NCI-H187 treated with DMSO at 0.1 percent for 48 hours (cell line): ENCODE measurements at places on chromosomes 1 and 21.

DNA sequence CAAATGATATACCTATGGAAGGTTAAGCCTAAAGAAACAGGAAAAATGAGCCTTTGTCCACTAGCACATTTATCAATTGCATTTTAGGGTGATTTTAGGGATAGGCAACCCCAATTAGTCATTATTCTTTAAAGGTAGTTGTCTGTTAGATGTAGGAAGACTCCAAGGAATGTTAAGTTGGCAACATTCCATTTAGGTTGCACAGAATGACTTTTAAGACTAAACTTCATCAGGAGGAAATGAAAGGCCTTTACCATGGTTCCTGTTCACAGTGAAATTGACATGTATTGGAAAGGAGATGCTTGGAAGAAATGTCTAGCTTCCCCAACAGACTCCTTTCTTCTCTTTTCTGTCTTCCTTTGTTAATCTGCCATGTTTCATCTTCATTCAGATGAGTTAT is 1.6 kb upstream of the APOBEC4 start:
- DNase-seq = no peak

- DNase-seq = no peak
Measured at GRCh38 chr1:30048905-30049304, 674.5 kb downstream of the MATN1 start.

DNA sequence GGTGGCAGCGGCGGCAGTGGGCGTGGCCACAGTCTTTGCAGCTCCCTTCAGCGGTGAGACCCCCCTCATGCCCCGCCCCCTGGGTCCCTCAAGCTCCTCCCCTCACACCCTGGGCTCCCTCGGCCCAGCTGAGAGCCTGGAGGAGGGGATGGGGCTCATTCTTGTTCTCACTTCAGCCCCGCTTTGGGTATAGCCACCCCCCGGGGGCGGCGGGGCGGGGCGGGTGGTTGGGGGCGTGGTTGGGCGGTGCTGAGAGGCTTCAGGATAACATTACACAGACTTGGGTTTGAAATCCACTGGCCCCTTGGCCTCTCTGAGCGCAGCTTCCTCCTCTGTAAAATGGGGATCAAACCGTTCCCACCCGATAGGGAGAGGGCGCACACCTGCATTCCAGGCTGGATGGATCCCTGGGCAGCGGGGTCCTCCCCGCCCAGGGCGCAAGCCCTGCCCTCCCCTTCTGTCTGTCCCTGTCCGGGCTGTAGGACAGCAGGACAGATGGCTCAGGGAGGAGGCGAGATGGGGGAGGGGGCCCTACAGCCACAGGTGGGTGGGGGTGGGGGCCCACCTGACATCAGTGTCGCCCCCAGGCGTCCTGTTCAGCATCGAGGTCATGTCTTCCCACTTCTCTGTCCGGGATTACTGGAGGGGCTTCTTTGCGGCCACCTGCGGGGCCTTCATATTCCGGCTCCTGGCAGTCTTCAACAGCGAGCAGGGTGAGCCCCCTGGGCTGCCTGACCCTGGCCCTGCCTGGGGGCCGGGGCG is 5.1 kb downstream of the CLCNKA start:
- no peak for DNase-seq

GRCh38 chr1:97505289-97505688 is 415.5 kb downstream of the DPYD start:
- no peak for DNase-seq

DNA sequence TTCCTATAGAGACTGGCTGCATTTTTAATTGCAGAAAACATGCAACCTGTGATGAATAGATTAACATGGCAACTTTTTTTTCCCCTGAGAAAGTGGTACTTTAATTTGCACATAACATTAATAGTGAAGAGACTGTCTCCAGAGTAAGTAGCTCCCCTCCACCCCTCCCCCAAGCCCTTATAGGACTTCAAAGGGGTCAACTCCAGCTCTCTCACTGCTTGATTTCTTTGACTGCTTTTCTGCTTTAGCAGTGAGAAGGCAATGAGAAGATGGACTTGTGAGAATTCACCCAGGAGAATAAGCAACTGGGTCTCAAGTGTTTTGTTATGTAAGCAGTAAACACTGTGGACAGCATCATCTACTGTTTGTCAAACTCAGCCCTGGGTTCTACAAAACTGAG is 355.0 kb downstream of the CAMTA1 start:
- no peak for DNase-seq

- DNase-seq = no peak
Measured at GRCh38 chr1:230385158-230385450, 41.0 kb downstream of the PGBD5 start.

- peak; percentile 49 for DNase-seq
Measured at GRCh38 chr1:30126848-30127247, 596.5 kb downstream of the MATN1 start.

DNA sequence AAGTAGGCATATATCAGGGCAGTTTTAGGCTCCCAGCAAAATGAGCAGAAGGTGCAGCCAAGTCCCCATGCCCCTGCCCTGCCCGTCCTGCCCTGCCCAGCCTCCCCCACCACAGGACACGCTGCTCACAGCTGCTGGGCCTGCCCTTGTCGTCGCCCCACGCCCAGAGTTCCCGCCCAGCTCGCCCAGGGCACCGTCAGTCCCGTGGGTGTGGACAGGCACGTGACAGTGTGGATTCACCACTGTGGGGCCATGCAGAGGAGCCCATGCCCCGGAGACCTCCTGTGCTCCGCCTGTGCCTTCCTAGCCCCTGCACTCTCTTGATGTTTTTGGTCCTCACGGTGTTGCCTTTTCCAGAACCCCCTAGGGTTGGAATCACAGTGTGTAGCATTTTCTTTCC is 7.0 kb downstream of the FAAP20 start:
- no peak for DNase-seq

GRCh38 chr1:245956225-245956624 is 550.9 kb downstream of the SMYD3 start:
- DNase-seq = no peak

- no peak for DNase-seq
Measured at GRCh38 chr1:178849918-178850317, 21.0 kb downstream of the ANGPTL1 start.

DNA sequence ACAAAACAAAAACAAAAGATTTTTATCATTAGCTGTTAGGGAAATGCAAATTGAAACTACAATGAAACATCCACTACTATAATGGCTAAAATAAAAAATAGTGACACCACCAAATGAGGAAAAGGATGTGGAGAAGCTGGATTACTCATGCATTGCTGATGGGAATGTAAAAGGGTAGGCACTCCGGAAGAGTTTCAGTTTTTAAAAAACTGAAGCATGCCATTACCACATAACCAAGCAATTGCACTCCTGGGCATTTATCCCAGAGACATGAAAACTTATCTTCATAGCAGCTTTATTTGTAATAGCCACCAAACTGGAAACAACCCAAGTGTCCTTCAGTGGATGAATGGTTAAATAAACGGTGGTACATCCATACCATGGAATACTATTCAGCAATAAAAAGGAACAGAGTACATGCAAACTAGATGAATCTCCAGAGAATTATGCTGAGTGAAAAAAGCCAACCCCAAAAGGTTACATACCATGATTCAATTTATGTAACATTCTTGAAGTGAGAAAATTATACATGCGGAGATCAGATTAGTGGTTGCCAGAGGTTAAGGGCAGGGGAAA is 14.5 kb upstream of the CFAP298 start:
- no peak for DNase-seq

GRCh38 chr1:54714881-54715492 is 674 bp upstream of the TTC4 start:
- DNase-seq = no peak

DNA sequence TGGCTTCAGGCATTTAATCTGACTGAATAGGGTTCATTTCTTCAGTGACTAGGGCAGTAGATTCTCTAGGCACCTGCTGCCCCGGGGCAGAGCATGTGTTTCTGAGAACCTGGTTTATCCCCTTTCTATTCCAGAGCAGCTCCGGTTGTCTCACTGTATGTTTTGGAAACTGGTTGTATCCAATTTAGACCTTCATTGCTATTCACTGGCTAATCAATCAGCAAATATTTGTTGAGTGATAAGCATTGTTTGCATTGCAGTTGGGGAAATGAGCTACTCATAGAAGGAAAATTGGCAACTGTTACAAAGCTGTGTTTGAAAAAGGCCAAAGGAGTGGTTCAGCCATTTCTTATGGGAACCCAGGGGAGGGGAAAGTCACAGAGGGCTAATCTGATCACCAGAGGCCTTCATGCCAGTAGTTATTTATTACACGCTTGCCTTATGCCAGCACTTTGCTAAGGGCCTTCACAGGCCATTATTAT is 2.9 kb downstream of the QSOX1 start:
- no peak for DNase-seq

DNA sequence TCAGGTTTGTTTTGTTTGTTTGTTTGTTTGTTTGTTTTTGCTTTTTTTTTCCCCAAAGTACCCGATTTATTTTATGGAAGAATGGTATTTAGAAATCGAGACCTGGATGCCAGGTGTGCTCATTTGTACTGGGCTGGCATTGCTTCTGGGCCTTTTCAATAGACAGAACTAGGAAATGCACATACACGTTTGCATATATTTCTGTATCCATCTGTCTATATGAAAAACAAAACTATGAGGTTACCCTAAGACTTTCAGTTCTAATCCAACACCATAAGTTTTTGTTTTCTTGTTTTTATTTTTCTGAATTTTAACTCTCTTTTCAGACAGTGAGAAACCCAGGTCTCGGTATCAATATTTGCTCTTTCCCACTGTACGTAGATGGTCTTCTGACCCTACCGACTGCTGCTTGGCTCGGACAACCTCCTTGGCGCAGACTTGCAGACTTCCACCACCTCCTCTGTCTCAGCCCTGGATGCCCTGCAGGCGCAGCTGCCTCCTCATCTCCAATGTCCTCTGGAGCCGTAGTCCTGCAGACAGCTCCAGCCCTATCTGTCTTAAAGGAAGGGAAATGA is 171.7 kb downstream of the NEK7 start:
- no peak for DNase-seq

DNA sequence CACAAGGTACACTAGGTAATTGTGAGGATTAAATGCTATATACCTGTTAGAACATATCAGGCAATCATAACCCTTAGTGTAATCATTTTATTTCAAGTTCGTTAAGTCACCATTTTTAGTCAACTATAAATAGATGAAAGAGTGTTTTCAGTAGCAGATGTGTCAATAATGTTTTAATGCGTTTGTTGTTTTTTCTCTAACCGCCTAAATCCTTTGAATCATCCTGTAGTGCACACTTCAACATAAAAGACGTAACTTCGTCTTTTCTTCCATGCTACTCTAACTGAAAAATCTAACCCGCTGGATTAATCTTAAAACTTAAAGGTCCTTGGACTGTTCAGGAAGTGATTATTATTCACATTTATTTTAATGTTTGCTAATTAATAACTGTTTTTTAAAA is 7.2 kb upstream of the LBR start:
- no peak for DNase-seq

- DNase-seq = no peak
Measured at GRCh38 chr1:186465946-186466345, 5.0 kb upstream of the PDC start.

DNA sequence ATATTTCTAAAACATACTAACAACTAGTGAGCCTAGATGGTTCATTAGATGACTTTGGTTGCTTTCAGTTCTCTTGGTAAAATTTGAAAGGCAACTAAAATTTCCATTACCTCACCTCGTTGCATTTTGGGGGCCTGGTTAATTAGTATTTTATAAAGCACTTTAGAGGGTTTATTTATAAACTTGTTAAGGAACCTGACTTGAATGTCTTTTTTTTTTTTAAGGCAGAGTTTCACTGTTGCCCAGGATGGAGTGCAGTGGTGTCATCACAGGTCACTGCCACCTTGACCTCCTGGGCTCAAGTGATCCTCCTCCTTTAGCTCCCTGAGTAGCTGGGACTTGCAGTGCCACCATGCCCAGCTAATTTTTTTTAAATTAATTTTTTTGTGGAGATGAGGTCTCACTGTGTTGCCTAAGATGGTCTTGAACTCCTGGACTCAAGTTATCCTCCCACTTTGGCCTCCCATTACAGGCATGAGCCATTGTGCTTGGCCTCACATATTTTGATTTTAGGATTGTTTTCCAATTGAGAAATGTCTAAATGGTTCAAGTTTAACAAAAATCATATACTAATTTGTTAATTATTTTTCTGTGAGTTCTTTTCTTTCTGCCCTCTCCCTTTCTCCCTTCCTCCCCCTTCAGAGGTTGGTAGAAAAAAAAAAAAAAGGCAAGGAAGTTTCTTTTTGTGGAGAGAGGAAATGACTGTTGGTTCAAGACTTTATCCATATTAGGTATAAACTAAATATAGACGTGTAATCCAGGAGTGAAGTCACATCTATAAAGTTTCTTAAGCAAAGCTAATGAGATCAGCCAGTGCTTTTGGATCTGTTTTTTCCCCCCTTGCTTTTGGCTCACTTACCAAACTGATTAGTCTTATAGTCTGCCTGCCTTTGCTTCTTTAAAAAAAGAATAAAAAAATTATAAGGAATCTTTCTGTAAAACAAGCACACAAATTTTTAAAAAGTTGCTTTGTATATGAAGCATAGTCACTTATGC is 24.7 kb downstream of the CLIC4 start:
- DNase-seq = no peak

DNA sequence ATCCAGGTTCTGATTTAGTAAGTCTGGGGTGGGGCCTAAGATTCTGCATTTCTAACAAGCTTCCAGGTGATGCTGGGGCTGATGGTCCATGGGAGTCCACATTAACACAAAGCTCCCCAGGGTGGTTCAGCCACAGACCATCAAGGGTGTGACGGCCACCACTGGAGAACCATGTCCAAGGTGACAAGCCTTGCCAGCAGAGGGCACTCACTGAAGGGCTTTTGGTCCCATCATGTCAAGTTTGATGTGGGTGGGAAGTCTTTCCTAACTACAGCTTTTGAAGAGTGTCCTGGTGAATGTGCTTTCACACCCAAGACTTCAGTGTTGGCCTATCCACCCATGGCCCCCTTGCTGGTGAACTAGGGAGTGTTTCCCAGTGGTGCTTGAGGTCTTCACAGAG is 67.1 kb downstream of the UBE2T start:
- DNase-seq = no peak

DNA sequence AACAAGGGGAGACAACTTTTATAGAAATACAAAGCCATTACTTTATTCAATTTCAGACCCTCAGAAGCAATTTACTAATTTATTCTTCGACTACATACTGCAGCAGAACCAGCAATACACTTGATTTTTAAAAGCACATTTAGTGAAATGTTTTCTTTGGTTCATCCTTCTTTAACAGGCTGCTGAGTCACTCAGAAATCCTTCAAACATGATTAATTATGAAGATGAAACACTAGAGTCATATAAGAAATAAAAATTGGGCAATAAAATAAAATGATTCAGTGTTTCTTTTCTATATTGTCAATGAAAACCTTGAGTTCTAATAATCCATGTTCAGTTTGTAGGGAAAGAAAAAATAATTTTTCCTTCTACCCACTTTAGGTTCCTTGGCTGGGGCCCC is 47.0 kb downstream of the CHML start:
- DNase-seq = no peak

DNA sequence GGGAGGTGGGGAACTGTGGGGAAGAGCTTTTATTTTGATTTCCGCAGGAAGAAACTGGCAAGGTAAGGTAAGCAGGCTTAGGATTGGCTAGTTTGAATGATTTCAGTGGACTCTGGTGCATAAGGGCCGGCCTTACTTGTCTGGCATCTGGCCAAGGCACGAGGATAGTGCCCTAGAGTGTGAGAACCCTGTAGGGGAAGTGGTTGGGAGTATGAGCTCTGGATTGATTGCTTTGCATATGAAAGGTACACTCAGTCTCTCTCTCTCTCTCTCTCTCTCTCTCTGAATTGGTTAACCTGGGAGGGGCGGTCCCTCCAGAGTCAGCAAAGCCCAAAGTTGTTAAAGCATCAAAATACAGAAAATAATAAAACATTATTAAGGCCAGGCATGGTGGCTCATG is 463.0 kb downstream of the SIPA1L2 start:
- no peak for DNase-seq

GRCh38 chr1:175498002-175498401 is 245.4 kb downstream of the TNR start:
- no peak for DNase-seq

GRCh38 chr1:207089627-207090355 is 1.1 kb downstream of the C4BPB start:
- no peak for DNase-seq
